ENCODE measurements at places on chromosomes 3 and 15.

- no peak for DNase-seq
Observed at GRCh38 chr3:132549169-132549568, 47.9 kb upstream of the ACKR4 start.

DNA sequence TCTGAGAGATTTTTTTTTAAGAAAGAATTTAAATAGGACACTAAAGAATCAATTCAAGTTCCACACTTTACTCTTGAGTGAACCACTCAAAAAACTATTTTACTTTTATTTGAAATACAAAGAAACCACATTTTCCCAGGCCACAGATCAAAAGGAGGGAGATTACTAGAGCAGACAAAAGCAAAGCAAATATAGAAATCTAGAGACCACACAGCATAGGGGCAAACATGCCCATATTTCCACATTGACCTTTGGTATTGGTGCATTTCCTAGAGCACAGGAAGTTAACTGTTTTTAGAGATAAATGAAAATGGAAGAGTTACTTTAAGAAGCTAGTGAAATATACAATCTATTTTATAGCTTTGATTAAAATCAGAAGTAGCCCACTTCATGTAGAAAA, 27.5 kb upstream of the ZCWPW2 start:
- no peak for DNase-seq

DNA sequence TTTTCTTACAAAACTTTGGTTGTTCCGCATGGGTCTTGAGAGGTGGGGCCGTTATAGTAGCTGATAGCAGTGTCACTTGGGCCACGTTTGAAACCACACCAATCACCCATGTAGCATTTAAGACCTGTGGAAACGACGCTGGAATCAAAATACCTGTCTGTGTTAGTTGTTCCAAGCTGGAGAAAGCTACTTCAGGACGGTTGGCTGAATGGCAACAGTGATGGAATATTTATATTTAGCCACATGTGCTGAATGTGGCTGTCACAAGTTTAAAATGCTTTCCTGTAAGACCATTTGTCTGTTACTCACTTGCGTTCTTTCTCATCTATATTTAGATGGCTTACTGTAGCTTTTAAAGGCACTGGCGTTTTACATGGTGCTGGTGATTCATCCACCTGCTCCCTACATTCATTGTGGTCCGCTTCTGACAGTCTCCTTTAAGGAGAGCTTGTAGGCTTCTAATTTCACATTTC, 1.4 kb downstream of the DNAJA4 start:
- DNase-seq, result no peak

GRCh38 chr3:170360916-170361315, 3.4 kb downstream of the SKIL start:
- DNase-seq, result no peak

DNA sequence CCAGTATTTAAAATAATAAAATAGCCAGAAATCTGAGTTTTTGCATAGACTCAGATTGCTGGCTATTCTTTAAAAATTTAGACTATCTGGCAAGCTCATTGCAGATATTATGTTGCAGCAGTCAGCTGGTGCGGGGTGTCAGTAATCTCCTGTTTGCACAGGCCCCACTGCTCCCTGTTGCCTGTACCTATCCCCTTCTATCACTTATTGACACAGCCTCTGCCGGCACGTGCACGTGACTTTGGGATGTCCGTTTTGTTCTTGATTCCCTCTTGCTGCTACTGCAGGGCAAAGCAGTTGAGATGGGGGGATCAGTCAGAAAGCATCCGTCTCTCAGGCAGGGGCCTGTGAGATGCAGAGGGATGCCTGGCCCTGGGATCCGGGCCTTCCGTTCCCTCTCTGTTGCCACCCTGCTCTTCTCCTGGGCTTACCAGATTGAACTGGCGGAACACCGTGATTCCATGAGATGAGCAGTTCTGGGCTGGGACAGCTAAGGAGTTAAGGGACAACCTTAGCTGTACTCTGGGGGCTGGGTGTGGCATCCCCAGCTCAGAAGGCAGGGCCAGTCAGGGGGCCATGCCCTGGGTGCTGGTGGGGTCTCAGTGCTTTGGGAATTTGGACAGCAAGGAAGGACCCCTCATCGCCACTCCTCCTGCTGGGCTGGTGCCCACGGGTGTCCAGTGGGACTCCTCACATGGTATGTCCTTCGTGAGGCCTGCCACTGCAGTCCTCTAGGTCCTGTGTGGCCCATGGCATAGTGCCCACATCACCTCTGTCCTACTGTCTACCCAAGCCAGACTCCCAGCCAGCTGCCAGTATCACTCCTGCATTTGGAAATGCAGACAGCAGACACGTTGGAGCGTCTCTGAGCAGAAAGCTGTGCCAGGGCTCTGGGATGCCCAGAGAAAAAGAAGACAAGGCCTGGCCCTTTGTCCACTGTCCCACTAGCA, 11.8 kb downstream of the MRAS start:
- no peak for DNase-seq

GRCh38 chr3:76551739-76552138, 488.2 kb upstream of the ROBO2 start:
- no peak for DNase-seq

DNA sequence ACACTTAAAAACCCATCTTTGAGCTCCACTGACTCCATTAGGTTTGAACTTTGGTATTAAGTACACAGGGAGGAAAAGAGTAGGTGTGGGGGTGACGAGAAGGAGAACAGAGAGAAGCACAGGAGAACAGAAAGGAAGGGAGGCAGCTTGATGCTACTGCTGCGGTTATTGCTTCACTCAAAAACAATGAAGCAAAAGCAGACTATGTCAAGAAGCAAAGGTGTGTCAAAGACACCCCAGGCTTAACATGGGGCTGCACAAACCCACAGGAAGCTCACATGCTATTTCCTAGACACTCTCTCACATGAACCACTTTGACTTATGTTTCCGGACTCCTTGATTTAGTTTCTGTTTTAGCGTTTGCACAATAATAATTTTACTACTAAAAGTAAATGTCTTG, 961.0 kb upstream of the CFAP20DC start:
- no peak for DNase-seq

- no peak for DNase-seq
Observed at GRCh38 chr3:126287536-126288241, 69.5 kb downstream of the KLF15 start.

GRCh38 chr15:100341750-100342560, at the start of gene ADAMTS17:
Gene ADAMTS17, minus strand, starts transcription at chr15:100341975. Its CDS starts 76 bp downstream, at chr15:100341899.
- DNase-seq, result peak; percentile 99

DNA sequence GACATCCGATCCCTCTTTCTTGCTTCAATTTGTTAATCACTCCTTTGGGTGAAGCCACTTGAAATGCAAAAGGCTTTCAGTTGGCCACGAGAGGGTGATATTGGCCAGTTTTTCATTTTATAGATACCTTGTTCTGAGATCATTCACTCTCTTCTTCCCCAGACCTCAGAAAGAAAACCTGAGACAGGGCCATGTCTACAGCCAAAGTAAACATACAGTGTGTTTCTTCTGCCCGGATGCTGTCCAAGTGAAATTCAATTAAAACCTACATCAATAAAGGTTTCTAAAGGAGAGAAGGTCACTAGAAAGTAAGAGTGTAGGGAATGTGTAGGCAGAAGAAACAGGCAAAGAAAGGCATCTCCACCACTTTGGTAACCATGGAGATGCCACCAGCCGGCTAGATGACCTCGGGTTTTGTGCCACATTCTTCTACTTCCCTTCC, 39.5 kb upstream of the FMN1 start:
- no peak for DNase-seq

- DNase-seq, result no peak
Observed at GRCh38 chr3:23752126-23752525, 53.6 kb upstream of the UBE2E1 start.

GRCh38 chr3:60304112-60304511, 947.1 kb downstream of the FHIT start:
- DNase-seq, result no peak

DNA sequence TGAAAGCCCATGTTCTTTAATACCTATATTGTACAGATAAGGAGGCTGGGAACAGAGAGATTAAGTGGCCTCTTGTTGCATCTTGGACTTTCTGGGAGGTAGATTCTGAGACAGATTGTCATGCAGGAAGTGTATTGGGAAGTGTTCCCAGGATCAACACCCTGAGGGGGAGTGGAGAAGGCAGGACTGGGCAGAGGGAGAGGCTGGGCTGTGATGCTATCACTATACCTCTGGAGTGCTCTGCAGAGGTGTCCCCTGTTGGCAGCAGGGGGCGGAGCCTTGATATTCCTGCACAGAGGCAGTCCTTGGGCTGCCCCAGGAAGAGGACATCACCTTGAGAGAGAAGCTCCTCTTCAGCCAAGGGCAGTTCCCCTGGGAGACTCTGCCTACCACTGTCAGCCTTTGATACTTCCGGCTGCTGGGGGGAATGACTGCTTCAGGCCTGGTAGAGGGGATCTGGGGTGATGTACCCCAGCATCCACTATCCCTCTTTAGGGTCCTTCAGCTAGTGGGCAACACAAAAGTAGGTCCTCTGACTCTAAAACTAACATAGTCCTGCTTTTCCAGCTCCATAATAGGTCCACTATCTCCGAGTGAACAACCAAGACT, 97.4 kb upstream of the RNU6-1 start:
- no peak for DNase-seq

GRCh38 chr3:58518291-58518789, 18.6 kb downstream of the ACOX2 start:
- no peak for DNase-seq

GRCh38 chr3:62622553-62623174, 249.3 kb upstream of the FEZF2 start:
- no peak for DNase-seq

DNA sequence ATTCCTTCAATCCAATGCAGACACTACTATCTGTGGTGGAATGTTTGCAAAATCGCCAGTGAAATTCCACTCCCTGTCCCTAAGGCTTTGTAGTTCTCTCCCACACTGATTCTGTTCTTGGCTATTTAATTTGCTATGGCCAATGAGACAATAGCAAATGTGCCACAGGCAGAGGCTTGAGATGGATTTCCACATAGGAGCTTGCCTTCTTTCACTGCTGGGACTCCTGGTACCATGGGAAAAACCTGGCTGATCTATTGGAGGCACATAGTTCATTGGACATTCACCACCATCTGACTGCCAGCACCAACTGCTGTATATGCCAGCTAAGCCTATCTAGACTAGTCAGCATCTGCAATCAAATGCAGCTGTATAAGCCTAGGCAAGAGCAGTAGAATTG, 103.8 kb downstream of the NR1D2 start:
- no peak for DNase-seq

DNA sequence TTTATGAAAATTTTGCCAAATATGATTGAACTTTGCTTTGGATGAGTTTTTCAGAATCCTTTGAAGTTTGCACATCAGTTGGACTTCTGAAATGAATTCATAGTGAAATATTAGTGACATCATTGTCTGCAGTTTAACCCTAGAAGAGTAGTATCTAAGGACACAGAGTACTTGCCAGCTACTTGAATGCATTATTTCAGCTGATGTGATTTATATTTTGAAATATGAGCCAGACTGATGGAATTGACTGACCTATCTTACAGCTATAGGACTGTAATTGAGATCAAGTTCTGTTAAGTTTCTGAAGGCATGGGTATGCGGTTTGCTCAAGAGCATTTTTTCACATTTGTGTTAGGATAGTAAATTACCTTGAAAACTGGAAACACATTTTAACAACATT, 51.2 kb downstream of the LYSMD4 start:
- no peak for DNase-seq

DNA sequence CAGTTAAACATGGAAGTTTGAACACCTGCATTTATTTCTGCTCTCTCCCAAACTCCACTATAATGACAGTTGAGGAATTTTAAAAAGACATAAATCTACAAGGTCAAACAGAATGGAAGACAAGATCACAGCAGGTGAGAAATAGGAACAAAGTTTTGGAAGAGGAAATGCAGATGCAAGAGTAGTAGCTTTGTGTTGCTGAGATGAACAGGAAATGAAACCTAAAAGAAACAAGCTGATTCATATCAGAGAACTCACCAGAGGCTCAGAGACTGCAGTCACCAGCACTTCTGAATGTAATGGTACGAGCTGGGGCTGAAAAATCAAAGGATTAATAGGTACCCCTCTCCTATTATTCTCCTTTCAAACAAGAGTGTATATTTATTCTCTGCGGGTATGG, 459.9 kb downstream of the RAP2B start:
- DNase-seq, result no peak

DNA sequence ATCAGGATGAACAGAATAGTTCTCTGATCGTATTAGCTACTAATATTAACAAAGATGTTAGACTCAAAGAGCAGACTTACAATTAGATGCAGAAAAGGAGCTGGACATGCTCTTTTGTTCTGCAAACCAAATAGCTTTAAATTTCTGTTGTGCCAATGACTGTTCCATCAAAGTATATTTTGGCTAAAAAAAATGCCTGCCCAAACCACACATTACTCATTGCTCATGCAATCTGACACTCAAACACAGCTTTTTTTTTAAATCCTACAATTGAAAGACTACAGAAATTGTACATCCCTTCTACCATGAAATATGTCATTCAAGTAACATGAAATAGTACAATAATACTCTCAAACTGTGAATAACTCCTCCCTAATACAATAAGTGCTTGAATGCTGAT, 48.6 kb downstream of the SHOX2 start:
- no peak for DNase-seq

- no peak for DNase-seq
Observed at GRCh38 chr3:184448321-184449160, 68.7 kb downstream of the CHRD start.

DNA sequence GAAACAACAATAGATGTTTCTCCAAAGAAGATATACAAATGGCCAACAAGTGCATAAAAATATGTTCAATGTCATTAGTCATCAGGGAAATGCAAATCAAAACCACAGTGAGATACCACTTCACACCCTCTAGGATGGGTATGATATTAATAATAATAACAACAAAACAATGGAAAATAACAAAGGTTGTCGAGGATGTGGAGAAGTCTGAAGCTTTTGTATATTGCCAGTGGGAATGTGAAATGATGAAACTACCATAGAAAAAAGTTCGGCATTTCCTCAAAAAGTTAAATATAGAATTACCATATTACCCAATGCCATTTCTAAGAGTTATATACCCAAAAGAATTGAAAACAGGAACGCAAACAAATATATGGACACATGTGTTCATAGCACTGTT, 10.8 kb downstream of the BHLHE40 start:
- no peak for DNase-seq

GRCh38 chr3:103410231-103410630, 975.4 kb downstream of the ZPLD1 start:
- DNase-seq, result no peak

GRCh38 chr3:124425972-124426371, 304.3 kb upstream of the UMPS start:
- DNase-seq, result no peak

GRCh38 chr3:8001712-8002111, 499.9 kb upstream of the LMCD1 start:
- DNase-seq, result no peak

DNA sequence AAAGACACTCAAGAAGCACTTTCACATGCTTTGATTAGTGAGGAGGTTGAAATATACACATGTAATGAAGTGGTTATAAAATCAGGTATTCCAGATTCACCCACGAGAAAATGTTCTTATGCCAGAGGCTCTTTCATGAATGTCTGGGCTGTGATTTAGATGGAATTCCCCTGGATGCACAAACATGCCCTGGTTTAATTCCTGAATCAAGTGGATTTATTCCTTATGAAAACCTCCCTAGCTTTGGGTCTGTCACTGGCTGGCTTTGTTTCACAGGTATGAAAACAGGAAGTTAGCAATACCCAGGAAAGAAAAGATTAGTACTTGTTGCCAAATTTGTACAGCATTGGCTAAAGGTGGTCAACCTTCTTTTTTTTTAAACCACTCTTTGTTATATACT, 1123.0 kb downstream of the ROBO1 start:
- no peak for DNase-seq

- no peak for DNase-seq
Observed at GRCh38 chr3:107943786-107944523, 146.9 kb downstream of the CD47 start.

- DNase-seq, result no peak
Observed at GRCh38 chr3:59953104-59953503, 903.3 kb upstream of the CFAP20DC start.
